GM23248 (cell line): ENCODE measurements at places on chromosomes 1 and 21.

GRCh38 chr1:194466706-194467105, 1280.3 kb upstream of the B3GALT2 start:
- no peaks in the 10 kb centered on the region for H3K4me1 ChIP-seq
- no peaks in the 10 kb centered on the region for H3K36me3 ChIP-seq
- H3K4me3 ChIP-seq = no peak overlapping the region

GRCh38 chr1:42593486-42594100, 64.6 kb upstream of the PPIH start:
- H3K4me3 ChIP-seq = no peak overlapping the region
- H3K36me3 ChIP-seq = no peaks in the 10 kb centered on the region
- H3K27ac ChIP-seq = no peak overlapping the region
- no peak for DNase-seq

- no peak for DNase-seq
- H3K27ac ChIP-seq = no peak overlapping the region
- no peaks in the 10 kb centered on the region for H3K4me1 ChIP-seq
Observed at GRCh38 chr1:151875419-151876097, 22.0 kb upstream of the THEM5 start.

DNA sequence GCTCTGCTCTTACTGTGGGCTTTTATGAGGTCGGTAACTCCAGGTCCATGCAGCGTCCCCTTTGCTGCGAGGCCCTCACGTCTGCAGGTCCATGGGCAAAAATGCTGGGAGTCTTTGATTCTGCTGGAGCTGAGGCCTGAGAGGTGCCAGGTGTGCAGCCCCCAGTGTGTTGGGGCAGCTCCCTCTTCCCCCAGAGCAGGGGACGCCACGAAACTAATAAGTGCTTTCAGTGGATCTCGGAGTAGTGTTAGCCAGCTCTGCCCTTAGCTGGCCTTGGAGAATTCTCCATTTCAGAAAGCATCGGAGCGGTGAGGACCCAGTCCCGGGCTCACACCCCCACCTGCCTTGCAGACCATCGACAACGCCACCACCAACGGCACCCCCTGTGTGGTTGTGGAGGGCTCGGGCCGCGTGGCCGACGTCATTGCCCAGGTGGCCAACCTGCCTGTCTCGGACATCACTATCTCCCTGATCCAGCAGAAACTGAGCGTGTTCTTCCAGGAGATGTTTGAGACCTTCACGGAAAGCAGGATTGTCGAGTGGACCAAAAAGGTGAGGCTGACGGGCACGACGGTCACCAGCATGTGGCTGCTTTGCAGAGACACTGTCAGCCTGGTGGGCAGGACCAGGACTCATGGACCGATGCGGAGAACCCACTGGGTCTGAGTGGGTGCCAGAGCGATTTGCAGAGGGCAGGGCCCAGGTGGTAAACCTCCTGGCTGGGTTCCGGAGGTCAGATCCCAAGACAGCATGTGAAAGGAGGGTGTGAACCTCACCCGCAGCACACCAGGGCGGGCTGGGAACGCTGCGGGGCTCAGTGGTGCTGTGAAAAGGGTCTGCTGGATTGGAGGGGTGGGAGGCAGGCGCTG, 25.5 kb downstream of the TRPM2 start:
- no peaks in the 10 kb centered on the region; the same call in 1 of the 2 replicates for H3K27me3 ChIP-seq
- DNase-seq = no peak
- H3K27ac ChIP-seq = no peak overlapping the region
- no peaks in the 10 kb centered on the region for H3K4me1 ChIP-seq
- H3K4me3 ChIP-seq = no peak overlapping the region
